DMS 273 treated with DMSO at 0.1 percent for 48 hours (cell line): ENCODE measurements at places on chromosomes 1 and 21.

- no peak for DNase-seq
Observed at GRCh38 chr1:88088481-88088880, 595.6 kb upstream of the PKN2 start.

GRCh38 chr1:8671306-8671917 lies 146.0 kb downstream of the RERE start:
- no peak for DNase-seq

- no peak for DNase-seq
Observed at GRCh38 chr1:233614743-233615521, 1.0 kb downstream of the KCNK1 start.

- no peak for DNase-seq
Observed at GRCh38 chr1:209229494-209230061, 353.9 kb upstream of the CAMK1G start.

DNA sequence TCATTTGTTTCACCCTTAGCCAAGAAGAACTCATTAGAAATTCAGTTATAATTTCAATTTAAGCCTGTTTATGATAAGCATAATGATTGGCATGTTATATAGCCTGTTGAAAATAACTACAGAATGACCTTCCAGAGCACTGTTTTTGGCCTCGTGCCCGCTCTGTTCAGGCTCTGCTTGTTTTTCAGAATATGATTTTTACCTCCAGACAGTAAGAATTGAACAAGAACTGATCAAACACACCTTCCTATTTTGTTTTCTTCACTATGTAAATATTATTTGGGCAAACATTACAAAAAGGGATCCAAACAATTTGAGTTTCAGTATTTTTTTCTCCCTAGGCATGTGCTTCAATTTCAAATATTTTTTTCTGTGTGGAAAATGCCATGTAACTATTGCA lies 48.1 kb upstream of the ANGPTL1 start:
- no peak for DNase-seq

GRCh38 chr1:162361349-162361748 lies 15.3 kb downstream of the SPATA46 start:
- DNase-seq: no peak

DNA sequence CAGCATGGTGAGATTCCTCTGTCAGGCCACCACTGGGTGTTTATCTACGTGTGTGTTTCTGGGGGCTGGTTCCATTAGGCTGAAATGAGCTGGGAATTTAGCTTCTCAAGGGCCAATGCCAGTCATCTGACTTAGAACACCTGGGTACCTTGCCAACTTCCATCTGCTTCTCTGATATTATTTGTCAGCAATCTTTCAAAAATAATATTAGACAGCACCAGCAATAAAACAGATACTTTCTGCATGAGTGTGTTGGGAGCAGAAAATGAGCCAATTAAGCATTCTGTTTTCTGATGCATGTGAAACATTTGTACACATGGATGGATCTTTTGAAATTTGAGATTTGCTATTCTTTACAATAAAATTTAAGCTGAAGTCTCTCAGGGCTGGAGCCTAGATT lies 124.1 kb downstream of the RYR2 start:
- DNase-seq: no peak

DNA sequence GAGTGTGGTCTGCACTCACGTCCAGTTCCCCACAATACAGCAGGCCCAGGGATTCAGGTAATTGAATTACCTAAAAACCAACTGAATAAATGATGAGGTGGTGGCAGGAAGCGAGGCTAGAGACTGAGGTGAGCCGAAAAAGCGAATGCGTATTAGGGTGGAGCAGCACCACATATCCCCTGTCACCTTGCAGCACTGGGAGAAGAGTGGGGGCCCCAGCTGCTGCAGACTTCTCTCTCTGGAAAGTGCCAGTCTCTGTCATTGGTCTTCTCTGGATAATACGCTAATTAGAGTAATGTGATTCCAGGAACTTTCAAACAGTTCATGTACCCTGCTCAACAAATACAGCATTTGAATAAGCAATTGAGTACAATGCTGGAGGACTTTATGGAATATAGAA lies 199.0 kb downstream of the RPS6KC1 start:
- no peak for DNase-seq

DNA sequence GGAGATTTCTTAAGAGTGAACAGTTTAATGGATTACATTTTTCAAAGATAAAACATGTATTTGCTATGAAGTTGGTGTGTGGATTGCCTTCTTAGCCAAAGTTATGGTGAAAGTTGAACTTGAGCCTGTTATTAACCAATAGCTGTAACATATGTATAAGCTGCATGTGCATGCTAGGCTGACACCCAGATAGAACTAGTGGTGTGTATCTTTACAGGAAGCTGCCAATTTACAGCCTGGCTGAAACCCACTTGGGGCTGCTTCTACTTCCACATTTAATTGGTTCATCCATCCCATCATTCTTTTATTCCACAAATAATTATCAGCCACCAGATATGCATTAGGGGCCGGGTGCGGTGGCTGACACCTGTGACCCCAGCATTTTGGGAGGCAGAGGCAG lies 3.3 kb downstream of the PLA2G5 start:
- DNase-seq: no peak

GRCh38 chr1:112715264-112716053 lies at the start of gene PPM1J:
Gene PPM1J (minus strand): TSS chr1:112715332. CDS start chr1:112715301, 31 bp downstream.
- peak; percentile 70 for DNase-seq

GRCh38 chr21:37927711-37928110 lies 11.5 kb upstream of the KCNJ6 start:
- DNase-seq: no peak

DNA sequence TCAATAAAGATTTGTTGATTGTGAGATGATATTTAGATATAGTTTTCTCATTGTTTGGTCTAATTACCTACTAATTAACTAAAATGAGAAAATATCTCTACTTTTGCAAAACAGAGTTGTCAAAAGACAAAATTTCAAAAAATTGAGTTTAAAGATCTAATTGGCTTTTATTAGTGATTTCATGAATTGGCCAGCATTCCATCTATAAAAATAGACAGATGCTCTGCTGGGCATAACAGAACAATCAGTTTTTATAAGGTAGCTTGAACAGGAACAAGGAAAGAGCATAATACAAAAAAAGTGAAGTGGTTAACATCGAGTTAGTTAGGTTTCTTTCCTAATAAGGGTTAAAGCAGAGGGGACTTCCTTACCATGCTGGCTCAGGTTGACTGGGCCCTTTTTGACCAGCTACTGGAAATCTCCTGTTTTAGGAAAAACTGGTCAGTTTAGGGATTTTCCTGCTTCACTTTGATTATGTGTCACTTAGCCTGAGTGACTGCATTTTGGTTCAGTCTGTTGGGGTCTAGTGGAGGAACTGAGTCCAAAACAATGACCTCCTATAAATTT lies 63.0 kb downstream of the VCAM1 start:
- no peak for DNase-seq

- DNase-seq: no peak
Observed at GRCh38 chr1:242568666-242569065, 44.2 kb upstream of the PLD5 start.

DNA sequence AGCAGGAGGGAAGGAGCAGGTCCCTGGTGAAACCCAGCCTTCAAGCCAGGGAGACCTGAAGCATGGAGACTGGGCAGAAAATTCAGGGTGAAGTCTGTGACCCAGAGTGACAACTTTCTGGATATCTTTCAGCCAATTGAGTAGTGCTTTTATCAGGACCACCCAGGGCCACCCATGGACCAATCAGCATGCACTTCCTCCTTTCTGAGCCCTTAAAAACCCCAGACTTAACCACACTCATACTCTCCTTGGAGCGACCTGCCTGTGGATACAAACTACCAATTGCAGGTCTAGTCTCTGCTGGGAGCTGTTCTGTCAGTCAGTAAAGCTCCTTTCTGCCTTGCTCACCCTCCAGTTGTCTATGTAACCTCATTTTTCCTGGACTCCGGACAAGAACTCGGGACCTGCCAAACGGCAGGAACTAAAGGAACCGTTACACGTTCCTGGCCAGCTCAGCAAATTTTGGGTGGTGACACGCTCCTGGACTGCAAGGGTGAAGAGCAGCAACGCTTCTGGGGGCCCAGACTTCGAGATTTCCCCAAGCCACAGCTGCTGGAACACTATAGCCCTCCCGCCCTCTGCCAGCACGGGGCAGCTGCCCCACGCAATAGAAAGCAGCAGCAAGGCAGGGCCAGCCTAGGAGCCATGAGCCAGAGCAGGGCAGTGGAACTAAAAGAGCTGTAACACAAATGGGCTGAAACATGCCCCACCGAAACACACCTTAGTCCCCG lies 1183.4 kb downstream of the AMY1C start:
- no peak for DNase-seq

DNA sequence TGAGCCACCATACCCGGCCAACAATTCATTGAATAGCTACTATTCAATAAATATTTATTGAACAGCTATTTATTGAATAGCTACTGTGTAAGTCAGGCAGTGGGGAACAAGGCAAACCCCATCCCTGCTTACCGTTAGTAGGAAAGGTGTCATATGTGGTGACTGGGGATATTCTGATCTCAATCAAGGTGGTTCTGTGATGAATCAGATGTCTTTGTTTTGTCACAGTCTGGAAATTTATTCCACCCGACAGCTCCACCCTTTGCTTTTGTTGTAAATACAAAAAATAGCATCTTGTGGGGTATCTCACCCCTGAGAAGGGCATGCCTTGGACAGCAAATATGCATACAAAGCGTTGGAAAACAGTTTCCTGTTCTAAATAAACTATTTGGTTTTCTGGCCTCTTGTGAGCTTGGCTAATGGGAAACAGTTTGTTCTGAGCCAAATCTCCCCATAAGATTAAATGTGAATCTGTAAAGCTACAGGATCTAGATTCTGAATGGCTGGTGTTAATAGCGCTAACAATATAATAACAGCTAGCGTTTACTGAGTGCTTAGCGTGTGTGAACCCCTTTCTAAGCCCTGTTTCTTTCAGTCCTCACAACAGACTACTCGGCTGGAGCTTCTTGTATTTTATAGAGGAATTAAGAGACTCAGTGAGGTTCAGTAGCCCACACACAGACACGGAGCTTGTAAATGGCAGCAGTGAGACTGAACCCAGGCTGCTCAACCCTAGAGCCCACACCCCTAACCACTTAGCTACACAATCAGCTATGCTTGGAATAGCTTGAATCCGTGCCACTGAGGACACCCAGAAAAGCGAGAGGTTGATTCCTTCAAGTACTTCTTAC lies 5.5 kb downstream of the PDPN start:
- no peak for DNase-seq

GRCh38 chr21:45494135-45494850 lies 47.9 kb downstream of the SLC19A1 start:
- no peak for DNase-seq

- no peak for DNase-seq
Observed at GRCh38 chr1:12276225-12276624, 46.4 kb downstream of the VPS13D start.

DNA sequence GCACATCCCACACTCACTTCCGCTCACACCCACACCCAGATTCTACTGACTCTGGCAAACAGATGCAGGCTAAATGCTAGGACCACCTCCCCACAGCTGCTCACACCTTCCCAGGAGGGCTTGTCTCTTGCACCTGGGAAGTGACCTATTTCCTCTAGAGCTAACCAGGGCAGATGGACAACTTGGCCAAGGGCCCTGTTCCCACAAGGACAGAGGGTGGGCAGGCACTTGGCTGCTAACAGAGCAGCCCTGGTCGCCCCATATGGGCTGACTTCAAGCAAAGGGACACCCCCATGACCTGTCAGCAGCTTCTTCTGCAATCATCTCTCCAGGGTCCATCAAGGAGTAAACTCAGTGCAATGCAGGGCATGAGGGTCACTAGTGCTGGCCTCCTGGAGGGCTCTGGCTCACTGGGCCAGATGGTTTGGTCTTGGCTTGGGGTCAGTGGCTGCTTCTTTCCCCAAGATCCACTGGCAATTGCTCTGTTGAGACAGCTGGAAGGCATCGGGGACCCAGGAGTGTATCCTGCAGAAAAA lies 641.5 kb downstream of the PLPP3 start:
- no peak for DNase-seq

GRCh38 chr21:38148046-38148445 lies 108.7 kb upstream of the KCNJ15 start:
- DNase-seq: peak; percentile 62

- no peak for DNase-seq
Observed at GRCh38 chr1:104266612-104267011, 516.9 kb downstream of the AMY1C start.
